Gastrocnemius medialis (tissue), 4 donors: ENCODE measurements at places on chromosomes 2 and 18. TPM values are rescaled to one million over a fixed set of nuclear protein-coding genes. Genes with fewer than 3 reads are reported as not detected.

- H3K4me3 ChIP-seq = no peak overlapping the region
- no peaks in the 10 kb centered on the region for H3K4me1 ChIP-seq
- no peaks in the 10 kb centered on the region for H3K36me3 ChIP-seq
- H3K27ac ChIP-seq = no peak overlapping the region
- no peaks in the 10 kb centered on the region for H3K27me3 ChIP-seq
- DNase-seq = no peak
These were observed 52.7 kb downstream of the TMEM200C start for GRCh38 chr18:5842653-5843052.

- no peak overlapping the region for H3K4me3 ChIP-seq
- peaks cover 10% of the 10 kb centered on the region for H3K4me1 ChIP-seq
- H3K27me3 ChIP-seq = no peaks in the 10 kb centered on the region
- H3K36me3 ChIP-seq = no peaks in the 10 kb centered on the region
These were observed 99.0 kb upstream of the LTBP1 start for GRCh38 chr2:32847734-32848133.

DNA sequence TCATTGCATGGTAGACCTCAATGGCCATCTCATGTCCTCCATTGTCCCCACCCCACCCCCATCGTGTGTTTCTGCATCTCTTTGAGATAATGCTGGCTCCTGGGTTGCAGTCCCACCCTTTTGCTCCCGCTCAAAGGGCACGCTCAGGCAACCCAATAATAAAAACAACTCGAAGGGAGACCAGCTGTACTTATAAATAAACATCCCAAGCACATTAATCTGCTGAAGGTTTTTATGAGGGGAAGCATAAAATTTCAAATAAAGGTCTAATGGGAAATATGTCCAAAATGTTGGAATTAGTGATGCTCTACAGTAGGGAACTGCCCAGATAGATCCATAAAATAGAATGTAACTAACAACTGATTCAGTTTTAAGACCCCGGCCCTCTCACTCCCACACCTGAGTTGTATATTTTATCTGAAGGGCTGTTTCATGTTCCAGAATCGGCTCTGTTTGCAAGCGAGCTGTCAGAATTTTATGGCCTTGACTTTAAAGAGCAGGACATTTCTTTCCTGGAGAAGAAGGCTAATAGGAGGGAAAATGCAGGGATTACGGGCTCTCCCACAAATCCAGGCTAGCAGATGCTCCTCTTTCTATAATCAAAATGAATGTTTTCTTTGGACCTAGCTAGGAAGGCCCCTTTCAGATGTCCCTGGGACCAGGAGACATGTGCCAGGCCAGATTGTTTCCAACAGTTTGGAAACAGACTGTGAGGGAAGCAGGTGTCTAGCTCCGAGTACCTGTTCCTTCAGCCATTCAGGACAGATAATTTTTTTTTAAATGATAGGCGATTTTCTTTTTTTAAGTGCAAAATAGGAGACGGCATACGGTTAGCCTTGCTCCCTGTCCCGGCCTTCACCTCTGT, 103.7 kb downstream of the APOB start:
- no peaks in the 10 kb centered on the region for H3K27me3 ChIP-seq
- no peak overlapping the region for H3K4me3 ChIP-seq
- H3K4me1 ChIP-seq = no peaks in the 10 kb centered on the region

- no peak overlapping the region for H3K4me3 ChIP-seq
- peaks cover 45% of the 10 kb centered on the region for H3K4me1 ChIP-seq
- H3K27ac ChIP-seq = peak overlapping the region; percentile 84
- no peaks in the 10 kb centered on the region for H3K36me3 ChIP-seq
- DNase-seq = peak; percentile 59
- H3K27me3 ChIP-seq = no peaks in the 10 kb centered on the region
These were observed 13.8 kb upstream of the FZD7 start for GRCh38 chr2:202019689-202020450.

GRCh38 chr2:187869195-187869594, 315.0 kb upstream of the TFPI start:
- H3K27me3 ChIP-seq = no peaks in the 10 kb centered on the region
- no peaks in the 10 kb centered on the region for H3K36me3 ChIP-seq
- no peak overlapping the region for H3K4me3 ChIP-seq
- H3K4me1 ChIP-seq = no peaks in the 10 kb centered on the region

GRCh38 chr2:231016566-231017230, 20.6 kb upstream of the C2orf72 start:
- DNase-seq = no peak
- no peak overlapping the region for H3K4me3 ChIP-seq
- H3K36me3 ChIP-seq = no peaks in the 10 kb centered on the region

- no peak for DNase-seq
- H3K27ac ChIP-seq = no peak overlapping the region
- no peaks in the 10 kb centered on the region for H3K27me3 ChIP-seq
- no peaks in the 10 kb centered on the region for H3K4me1 ChIP-seq
- H3K36me3 ChIP-seq = no peaks in the 10 kb centered on the region
These were observed 105.5 kb upstream of the HDAC4 start for GRCh38 chr2:239506101-239506857.

- DNase-seq = no peak
- no peaks in the 10 kb centered on the region for H3K36me3 ChIP-seq
- H3K27ac ChIP-seq = no peak overlapping the region
- peaks cover 15% of the 10 kb centered on the region for H3K4me1 ChIP-seq
- no peaks in the 10 kb centered on the region for H3K27me3 ChIP-seq
- H3K4me3 ChIP-seq = no peak overlapping the region
These were observed 108.8 kb upstream of the HAAO start for GRCh38 chr2:42901076-42901640.

DNA sequence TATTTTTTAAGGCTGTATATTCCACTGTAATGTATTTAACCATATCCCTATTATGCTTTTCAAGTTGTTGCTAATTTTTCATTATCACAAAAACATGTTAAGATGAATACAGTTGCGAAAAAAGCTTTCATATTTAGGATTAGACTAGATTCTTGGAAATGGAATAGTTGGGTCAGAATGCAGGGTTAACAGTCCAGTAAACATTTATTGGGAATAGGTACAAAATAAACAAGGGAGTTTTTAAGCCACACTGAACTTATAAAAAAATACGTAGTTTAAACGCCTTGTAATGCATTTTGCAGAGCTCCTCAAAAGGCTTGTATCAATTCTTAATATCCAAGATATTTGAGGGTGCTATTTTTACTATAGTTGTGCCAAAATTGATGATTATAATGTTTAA, 35.6 kb downstream of the RPE start:
- no peaks in the 10 kb centered on the region for H3K36me3 ChIP-seq
- H3K27ac ChIP-seq = no peak overlapping the region
- no peaks in the 10 kb centered on the region for H3K4me1 ChIP-seq
- no peak overlapping the region for H3K4me3 ChIP-seq

DNA sequence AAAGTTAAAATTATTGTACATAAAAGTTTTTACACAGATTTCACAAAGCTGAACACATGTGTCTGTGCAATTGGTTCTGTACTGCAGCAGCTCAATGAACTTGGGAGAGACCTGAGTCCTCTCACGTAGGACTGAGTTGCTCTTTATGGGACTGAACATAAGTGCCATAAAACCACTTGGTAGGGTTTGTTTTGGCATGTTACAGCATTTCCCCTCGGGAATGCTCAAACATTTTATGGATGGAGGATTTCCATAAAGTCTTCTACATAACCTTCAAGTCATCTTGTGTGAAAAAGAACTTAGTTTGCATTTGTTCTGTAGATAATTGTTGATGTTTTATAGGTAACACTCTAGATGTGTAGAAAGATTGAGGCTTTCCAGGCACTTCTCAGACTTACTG, 15.9 kb downstream of the LYPD6 start:
- H3K27ac ChIP-seq = no peak overlapping the region
- no peaks in the 10 kb centered on the region for H3K27me3 ChIP-seq
- DNase-seq = no peak

DNA sequence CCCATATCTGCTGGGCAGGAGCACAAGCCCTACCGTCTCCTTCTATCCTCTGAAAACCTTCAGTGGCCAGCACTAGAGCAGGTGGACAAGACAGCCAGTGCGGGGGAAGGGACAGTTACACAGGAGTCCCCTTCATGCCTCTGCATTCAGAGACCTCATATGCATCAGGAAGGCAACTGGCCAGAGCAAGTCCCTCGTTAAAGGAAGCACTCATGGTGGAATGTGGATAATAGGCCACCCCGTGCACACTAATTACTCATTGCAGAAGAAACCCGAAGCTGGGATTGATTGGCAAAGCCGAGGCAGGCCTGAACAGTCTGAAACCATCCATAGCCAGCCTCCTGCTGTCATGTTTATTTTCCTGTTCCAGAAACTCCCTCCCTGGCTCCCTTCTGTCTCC, 11.2 kb downstream of the KIAA2012 start:
- H3K4me1 ChIP-seq = no peaks in the 10 kb centered on the region
- no peak overlapping the region for H3K27ac ChIP-seq
- H3K27me3 ChIP-seq = no peaks in the 10 kb centered on the region
- no peak for DNase-seq
- no peaks in the 10 kb centered on the region for H3K36me3 ChIP-seq

DNA sequence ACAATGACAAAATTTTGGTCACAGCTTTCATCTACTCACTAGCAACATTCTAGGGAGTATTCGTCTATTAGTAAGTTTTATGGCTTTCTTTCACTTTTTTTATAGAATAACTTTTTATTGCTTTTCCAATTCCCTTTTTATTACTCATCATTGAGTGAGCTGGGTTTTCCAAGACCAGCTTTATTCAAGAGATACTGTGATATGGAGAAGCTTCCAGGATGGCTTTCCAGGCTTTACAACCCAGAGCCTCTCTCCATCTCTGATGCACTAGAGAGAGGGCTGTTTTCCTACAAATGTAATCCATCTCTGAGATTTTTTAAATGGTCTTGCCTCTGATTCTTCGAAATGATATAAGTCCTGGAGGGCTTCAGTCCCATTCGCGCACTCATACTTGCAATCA, 118.3 kb downstream of the LDLRAD4 start:
- no peaks in the 10 kb centered on the region for H3K4me1 ChIP-seq
- H3K36me3 ChIP-seq = no peaks in the 10 kb centered on the region
- no peak for DNase-seq
- no peak overlapping the region for H3K4me3 ChIP-seq
- no peaks in the 10 kb centered on the region for H3K27me3 ChIP-seq
- H3K27ac ChIP-seq = no peak overlapping the region

DNA sequence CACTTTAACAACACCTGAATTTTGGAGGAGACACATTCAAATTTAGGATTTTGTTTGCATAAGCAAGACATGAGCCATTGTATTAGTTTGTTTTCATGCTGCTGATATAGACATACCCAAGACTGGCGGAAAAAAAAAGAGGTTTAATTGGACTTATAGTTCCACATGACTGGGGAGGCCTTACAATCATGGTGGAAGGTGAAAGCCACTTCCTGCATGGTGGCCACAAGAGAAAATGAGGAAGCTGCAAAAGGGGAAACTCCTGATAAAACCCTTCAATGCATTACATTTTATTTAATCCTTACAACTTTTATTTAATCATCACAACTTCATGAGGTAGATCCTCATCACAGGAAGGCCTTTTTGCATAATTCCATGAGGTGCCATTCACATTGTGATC, 242.0 kb upstream of the STON1 start:
- no peak overlapping the region for H3K27ac ChIP-seq
- H3K36me3 ChIP-seq = no peaks in the 10 kb centered on the region
- H3K4me3 ChIP-seq = no peak overlapping the region
- DNase-seq = no peak
- H3K27me3 ChIP-seq = no peaks in the 10 kb centered on the region

DNA sequence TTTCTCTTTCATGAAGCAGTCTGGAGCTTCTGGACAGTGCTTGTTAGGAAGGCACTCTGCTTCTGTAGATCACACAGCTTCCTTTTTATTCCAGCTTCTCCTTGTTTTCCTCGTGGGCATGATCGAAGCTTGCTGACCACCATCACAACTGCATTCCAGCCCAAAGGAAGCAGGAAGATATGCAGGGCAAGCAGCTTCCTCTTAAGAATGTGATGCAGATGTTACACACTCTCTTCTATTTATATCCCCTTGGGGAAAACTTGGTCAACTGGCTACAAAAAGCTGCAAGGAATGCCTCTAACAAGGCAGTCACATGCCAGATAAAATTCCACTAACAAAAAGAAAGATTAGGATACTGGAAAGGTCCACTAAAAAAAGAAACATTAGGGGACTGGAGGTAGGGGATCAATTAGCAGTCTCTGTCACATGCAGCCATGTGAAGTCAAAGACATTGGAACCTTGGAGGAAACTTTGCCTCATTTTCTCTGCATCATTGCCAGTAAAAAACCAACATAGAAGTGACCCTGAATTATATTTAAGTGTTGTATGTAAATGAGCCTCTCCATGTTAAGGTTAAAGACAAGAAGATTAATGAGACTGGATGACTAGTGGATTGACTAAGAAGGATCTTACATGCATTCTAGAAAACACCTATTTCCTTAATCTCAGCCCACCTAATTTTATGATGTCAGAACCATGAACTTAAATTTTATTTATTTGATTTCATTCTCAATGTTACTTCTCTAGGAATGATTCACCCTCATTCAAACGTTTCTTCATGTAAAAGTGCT, 98.3 kb downstream of the NAB1 start:
- H3K36me3 ChIP-seq = no peaks in the 10 kb centered on the region
- no peaks in the 10 kb centered on the region for H3K4me1 ChIP-seq
- H3K27ac ChIP-seq = no peak overlapping the region
- no peaks in the 10 kb centered on the region for H3K27me3 ChIP-seq

GRCh38 chr2:141694180-141694579, 436.6 kb downstream of the LRP1B start:
- no peaks in the 10 kb centered on the region for H3K4me1 ChIP-seq
- no peaks in the 10 kb centered on the region for H3K27me3 ChIP-seq
- H3K27ac ChIP-seq = no peak overlapping the region
- H3K36me3 ChIP-seq = no peaks in the 10 kb centered on the region
- H3K4me3 ChIP-seq = no peak overlapping the region
- DNase-seq = no peak

GRCh38 chr2:64838817-64839216, 150.4 kb upstream of the SLC1A4 start:
- H3K4me1 ChIP-seq = no peaks in the 10 kb centered on the region
- no peak overlapping the region for H3K27ac ChIP-seq
- H3K27me3 ChIP-seq = no peaks in the 10 kb centered on the region
- no peak for DNase-seq

GRCh38 chr2:241179899-241180298, 8.6 kb upstream of the ANO7 start:
- no peaks in the 10 kb centered on the region for H3K27me3 ChIP-seq
- H3K36me3 ChIP-seq = peaks cover 54% of the 10 kb centered on the region
- H3K4me1 ChIP-seq = no peaks in the 10 kb centered on the region
- no peak for DNase-seq
- H3K27ac ChIP-seq = no peak overlapping the region

DNA sequence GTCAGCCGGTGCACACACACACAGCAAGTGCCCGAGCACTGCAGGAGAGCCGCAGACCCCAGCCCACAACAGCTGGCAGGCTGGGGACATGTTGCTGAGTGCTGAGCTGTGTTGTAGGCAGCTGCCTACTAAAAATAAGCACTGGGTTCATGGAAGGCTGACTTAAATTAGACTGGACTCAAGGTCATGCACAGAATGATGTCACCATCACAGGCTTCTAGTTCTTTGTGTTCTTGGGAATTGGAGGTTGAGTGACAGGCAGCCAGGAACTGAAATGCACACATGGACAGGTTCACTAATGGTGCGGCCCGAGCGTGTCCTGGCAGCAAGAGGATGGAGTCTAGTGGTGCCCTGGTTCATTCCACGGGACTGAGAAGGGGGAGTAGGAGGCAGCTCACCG, 71.3 kb downstream of the VWA3B start:
- H3K4me1 ChIP-seq = peaks cover 57% of the 10 kb centered on the region
- H3K4me3 ChIP-seq = no peak overlapping the region
- peak; percentile 86 for DNase-seq
- H3K36me3 ChIP-seq = no peaks in the 10 kb centered on the region

Gene LIPG
- 0.24 TPM for total RNA-seq

Gene CTNNA2
- not detected for total RNA-seq

Gene MAIP1
- 21.9 TPM for total RNA-seq

Gene AMER3
- total RNA-seq = not detected

Gene XDH
- total RNA-seq = 0.29 TPM

Gene CHRNG
- 35.5 TPM for total RNA-seq

Gene WDSUB1
- total RNA-seq = 3.1 TPM

Gene ASAP2
- 3.7 TPM for total RNA-seq

Gene CTAGE1
- total RNA-seq = not detected
